Globus pallidus (tissue), 1 donor: ENCODE measurements at places on chromosomes 5 and 9.

GRCh38 chr5:108858959-108859358 lies 111.3 kb downstream of the FER start:
- DNase-seq: no peak

DNA sequence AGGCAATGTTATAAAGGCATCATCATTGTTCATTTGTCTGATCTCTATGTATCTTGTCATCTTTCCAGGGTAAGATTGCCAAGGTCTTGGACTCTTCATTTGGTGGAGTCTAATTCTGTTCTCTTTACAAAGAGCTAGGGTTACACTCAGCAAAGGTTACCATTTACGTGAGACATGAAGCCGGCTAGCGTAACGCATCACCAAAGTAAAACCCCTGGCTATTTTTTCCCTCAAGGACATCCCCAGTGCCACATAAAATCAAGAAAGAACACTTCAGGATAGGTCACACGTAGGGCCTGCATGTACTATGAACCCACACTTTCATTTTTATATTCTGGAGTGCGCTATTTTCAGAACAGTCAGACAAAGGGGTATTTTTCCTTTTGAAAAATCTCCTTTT lies 20.0 kb upstream of the MYOT start:
- no peak for DNase-seq

- DNase-seq: no peak
Observed at GRCh38 chr5:163369776-163370385, 67.5 kb upstream of the CCNG1 start.

DNA sequence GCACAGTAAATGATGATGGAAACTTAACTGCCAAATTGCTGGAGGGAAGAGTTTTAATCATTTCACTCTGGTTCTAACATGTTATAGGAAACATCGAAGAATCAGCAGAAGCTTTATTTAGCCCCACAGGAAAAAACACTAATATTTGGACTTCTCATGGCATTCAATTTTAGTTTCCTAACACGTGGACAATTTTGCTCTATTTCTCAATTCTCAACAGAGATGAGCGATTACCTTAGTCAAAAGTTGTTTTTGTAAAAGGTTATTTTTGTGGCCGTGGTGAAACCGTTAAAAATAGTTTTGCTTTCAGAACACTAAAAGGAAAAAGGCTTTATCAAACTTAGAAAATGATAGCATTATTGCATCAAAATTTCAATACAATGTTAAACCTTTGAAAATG lies 235.2 kb downstream of the PLK2 start:
- no peak for DNase-seq

- no peak for DNase-seq
Observed at GRCh38 chr5:128572051-128572929, 34.2 kb upstream of the FBN2 start.

- DNase-seq: no peak
Observed at GRCh38 chr9:130871395-130872062, 25.1 kb downstream of the QRFP start.

GRCh38 chr5:59500014-59500413 lies 393.5 kb downstream of the PDE4D start:
- DNase-seq: no peak

DNA sequence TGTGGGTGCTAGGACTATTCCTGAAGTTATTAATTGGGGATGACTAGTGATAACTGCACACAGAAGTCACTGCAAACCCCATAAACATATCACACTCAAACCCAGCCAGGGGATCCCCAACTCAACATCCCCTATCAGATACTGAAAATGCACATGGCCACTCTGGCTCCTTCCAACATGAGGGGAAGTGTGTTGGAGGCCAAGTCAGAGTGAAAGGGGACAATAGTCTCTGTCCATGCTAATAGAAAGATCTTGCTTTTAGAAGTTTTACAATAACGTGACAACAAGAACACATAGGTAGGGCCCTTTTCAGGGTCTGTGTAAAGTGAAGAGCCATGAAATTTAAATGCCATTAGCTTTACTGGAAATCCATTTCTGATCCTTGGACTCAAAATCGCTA lies 98.8 kb upstream of the SEMA6A start:
- no peak for DNase-seq

DNA sequence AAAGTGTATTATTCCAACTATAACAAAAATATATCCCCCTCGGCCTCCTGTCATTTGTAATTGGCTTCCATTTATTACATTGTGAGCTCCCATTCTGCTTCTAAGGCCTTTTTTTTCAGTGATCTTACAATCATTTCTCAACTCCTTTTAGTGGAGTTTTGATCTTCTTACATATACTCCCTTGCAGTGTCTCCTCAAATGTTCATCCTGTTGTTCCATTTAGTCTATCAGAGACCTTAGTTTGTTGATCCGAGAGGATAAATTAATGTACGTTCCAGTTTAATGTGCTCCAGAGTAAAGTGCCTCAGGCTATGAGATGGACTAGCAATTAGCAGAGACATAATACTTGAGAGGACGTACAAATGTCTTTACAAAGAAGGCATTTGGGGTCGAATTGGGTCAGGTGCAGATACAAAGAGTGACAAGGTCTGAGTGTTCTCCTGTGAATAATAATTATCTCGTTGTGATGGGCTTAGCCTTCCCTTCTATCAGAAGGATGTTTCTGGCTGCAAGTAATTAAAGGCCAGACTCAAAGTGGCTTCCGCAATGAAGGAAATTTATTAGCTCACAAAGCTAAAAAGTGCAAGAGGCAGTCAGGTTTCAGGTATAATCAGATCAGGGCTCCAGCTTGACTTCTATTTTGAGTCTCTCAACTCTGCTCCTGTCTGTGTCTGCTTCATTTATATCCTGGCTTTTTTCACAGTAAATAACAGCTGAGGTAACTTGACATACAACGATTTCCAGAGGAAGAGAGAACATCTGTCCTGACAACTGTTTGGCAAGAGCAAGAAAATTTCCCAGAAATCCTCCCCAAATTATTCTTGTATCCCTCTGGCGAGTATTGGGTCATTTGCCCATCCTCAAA lies 30.1 kb downstream of the ARRDC3 start:
- no peak for DNase-seq

DNA sequence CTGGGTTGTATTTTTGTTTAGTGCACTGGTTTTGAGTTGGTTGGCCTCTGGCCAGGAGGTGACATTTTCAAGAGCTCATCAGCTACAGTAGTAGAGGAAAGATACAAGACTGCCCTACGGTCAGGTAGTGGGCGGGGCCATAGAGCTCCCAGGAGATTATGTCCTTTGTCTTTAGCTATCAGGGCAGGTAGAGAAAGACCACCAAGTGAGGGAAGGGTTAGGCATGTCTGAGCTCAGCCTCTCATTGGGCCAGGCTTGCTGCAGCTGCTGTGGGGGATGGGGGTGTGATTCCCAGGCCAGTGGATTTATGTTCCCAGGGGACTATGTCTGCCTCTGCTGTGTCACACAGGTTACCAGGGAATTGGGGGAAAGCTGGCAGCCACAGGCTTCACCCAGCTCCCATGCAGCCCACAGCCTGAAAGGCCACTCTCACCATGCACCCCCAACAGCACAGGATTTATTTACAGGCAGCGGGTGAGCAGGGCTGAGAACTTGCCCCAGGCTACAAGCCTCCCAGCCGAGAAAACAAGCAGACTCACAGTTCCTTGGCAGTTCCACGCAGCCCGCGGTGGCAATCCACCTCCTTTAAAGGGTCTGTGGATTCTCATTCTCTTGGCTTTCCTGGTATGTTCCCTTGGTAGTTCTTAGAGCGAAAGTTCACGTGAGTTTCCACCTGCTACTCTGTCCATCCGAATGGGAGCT lies 37.5 kb upstream of the BOD1 start:
- DNase-seq: no peak

DNA sequence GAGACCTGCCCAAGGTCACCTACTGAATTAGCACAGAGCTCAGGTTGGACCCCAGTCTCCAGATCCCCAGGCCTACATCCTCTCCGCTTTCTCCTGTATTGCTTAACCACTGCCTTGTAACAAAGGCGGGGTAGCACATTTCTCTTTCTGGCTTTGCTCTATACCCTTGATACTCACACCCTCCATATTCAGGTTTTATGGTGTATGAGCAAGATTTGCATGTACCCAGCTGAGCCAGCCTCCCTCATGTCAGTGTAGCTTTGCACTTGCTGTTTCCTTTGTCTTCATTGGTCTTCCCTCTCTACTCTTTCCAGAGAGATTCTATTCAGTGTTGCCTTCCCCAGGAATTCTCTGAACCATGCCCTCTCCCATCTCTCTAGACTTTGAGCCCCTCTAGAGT lies 19.6 kb upstream of the ZCCHC7 start:
- DNase-seq: no peak

DNA sequence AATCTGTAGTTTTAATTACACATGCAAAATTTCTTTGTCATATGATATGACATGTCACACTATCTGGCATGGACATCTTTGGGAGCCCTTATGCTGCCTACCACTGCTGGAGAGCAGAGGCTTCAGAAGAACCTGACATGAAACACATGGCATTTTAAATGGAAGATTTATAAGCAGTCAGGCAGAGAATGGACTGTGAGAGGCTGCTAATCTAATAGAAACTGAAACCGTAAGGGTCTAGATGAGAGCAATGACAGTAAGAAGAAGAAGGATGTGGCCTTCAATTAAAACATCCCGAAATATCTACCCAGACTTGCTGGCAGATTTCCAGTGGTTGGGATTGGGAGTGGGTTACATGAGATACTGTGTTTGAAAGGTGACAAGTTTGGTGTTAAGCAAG lies 149.8 kb downstream of the MACIR start:
- DNase-seq: no peak

DNA sequence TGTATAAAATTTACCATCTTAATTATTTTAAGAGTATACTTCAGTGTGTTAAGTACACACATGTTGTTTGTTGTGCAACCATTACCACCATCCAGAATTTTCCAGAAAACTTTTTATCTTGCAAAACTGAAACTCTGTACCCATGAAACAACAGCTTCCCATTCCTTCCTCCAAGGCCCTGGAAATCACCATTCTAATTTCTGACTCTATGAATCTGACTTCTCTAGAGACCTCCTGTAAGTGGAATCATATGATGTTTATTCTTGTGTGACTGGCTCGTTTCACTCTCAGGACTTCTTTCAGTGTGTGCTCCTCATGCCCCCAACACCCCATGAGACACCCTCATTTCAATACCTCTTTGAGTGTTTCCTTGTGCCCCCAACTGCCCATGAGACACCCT lies 60.4 kb upstream of the COL15A1 start:
- DNase-seq: no peak

GRCh38 chr5:81080809-81081460 lies 120.8 kb downstream of the RASGRF2 start:
- DNase-seq: no peak

- DNase-seq: no peak
Observed at GRCh38 chr5:88760527-88760926, 122.5 kb downstream of the MEF2C start.

DNA sequence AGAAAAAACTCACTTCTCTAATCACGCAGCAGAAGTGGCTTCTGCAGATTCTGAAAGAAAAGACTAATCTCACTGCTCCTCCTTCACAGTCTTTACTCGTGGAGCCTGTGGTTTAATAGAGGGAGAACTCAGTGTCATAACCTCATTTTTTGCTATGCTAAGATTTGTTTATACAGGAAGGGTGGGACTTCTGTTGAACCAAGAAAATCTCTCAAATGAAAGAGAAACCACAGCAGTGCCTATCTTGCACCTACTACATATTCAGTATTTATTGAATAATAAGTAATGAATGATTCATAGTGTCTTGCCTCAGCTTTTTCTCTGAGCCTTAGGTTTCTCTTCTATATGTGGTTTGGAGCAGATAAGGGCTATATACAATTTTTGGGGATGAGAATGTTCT lies 136.1 kb upstream of the DMAC1 start:
- DNase-seq: no peak

DNA sequence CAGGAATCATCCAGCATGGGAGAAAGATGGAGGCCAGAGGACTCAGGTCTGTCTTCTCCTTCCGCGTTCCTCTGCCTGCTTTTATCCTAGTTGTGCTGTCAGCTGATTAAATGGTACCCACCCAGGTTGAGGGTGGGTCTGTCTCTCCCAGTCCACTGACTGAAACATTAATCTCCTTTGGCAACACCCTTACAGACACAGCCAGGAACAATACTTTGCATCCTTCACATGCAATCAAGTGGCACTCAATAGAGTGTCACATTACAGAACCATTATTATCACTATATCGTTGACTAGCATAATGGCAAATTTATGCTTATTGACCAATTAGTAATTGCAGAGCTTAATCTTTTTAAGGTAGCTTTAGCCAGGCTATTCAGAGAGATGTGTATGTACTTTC lies 64.8 kb downstream of the UNC13B start:
- no peak for DNase-seq

GRCh38 chr5:67925511-67925910 lies 290.0 kb upstream of the PIK3R1 start:
- DNase-seq: no peak

DNA sequence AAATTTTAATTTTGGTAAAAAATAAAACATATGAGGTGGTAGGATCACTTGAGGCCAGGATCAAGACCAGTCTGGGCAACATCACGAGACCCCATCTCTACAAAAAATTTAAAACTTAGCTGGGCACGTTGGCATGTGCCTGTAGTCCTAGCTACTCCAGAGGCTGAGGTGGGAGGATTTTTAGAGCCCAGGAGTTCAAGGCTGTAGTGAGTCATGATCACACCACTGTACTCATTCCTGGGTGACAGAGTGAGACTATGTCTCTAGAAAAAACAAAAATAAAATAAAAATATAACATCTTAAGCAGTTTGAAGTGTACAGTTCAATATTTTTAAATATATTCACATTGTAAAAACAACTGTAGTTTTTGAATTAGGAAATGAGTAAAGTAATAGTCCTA lies 108.3 kb downstream of the SMIM15 start:
- DNase-seq: no peak

DNA sequence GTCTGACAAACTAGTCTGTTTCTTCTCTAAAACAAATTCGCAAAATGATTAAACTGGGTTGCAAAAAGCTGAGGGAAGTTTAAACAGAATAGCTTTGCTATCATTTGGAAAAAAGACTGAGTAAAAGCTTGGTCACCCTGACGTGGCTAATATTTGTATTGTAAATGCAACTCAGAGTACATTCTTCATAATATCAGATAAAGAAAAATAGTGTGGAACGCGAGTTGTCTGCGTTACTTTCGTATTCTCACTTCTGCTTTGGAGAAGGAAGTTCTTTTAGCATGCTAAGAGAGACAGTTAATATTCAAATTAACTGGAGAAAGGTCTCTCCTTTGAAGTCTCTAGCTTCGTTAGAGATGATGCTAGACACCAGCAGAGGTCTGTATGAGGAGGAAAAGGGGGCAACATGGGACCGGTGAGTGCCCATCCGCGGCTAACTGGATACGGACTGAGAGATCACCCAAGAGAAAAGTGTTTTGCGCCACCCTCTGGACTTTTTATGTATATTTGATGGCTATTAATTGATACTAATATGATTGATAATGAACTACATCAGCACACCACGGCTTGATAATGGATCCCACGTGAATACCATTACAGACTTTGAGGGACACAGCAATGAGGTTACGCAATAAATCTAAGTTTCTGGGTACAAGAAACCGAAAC lies 2.9 kb upstream of the CNTRL start:
- no peak for DNase-seq

- no peak for DNase-seq
Observed at GRCh38 chr9:77731930-77732329, 83.8 kb upstream of the GNA14 start.

GRCh38 chr9:98577446-98577845 lies 131.3 kb downstream of the GABBR2 start:
- DNase-seq: no peak
